ENCODE measurements at places on chromosomes 3 and 15.

DNA sequence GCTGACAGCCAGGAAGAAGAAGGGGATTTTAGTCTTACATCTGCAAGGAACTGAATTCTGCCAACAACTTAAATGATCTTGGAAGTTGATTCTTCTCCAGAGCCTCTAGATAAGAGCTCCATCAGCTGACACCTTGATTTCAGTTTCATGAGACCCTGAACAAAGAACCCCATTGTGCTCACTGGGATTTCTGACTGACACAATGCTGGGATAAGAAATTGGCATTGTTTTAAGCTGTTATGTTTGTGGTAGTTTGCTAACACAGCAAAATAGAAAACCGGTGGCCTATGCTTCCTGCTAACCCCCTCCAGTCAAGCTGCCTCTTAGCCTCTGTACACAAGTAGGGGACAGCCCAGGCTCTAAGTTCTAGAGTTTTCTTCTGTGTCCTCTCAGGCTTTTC, 36.2 kb downstream of the MASP1 start:
- no peak for DNase-seq

GRCh38 chr15:45157974-45158373, 28.2 kb downstream of the DUOX1 start:
- DNase-seq, result no peak

GRCh38 chr3:39980058-39980457, 170.6 kb downstream of the MYRIP start:
- DNase-seq, result no peak

DNA sequence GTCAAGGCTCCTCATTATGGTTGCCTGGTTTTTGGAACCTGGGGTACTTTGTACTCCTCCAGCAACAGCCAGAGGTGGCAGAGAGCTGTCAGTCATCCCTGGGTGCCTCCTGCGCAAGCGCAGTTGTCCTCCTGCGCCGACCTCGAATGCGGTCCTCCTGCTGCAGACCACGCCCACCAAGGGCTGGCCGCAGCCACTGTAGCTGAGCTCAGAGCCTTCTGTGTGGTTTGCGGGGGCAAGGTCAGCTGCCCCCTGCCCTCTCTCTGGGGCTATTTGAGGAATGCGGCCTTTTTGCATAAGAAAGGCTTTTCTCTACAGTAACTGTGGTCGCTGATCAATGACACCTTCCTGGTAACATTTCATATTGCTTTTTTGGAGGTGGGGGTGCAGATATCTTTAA, 131.3 kb upstream of the SNRPN start:
- no peak for DNase-seq

DNA sequence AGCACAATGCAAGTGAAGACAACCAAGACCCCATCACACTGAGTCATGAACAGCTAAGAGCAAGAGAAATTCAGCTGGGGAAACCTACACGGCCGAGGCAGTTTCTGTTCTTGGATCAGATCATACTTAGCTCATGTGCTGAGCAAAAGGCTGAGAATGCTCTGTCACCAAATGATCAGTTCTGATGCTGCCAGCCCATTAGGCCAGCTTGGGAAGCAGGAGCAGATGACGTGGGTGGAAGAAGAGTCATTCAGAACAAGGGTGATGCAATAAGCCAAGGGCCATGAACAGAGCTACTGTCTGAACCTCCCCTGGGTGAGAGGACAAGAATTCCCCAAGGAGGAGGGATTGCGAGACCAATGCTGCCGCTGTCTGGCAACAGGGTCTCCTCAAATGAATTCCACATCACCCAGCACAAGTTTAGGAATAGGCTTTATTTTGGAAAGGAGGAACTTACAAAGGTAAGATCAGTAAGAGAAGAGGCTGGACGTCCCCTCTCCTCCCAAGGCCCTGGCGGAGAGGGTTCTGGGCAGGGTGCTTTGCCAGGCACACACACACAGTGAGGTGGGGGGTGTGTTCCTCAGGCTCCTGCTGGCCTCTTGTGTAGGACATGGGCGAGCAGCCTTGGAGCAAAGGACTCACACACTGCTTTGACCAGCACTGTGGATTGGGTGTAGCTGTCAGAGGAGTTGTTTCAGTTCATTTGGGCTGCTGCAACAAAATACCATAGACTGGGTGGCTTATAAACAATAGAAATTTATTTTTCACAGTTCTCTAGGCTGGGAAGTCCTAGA, 65.6 kb upstream of the CTXND1 start:
- DNase-seq, result no peak

GRCh38 chr3:160698599-160699195, 21.7 kb downstream of the ARL14 start:
- no peak for DNase-seq

- DNase-seq, result no peak
Observed at GRCh38 chr3:82496890-82497560, 735.6 kb upstream of the GBE1 start.

DNA sequence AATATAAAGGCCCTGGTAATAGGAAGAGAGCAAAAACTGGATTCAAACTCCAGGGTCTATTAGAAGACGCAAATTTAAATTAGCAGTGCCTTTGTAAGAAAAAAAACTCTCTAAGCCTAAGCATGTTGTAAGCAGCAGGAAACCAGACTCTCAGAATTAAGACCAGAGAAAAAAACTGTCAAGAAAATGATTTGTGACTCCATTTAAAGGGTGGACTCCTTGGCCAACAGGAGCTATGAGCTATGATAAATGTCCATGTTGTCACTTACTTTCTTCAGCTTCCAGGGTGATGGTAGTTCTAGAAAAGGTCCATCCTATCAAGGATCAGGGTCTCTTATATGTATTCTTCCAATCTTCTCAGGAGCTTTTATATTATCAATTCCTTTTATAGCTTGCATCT, 34.9 kb upstream of the CCDC50 start:
- no peak for DNase-seq

DNA sequence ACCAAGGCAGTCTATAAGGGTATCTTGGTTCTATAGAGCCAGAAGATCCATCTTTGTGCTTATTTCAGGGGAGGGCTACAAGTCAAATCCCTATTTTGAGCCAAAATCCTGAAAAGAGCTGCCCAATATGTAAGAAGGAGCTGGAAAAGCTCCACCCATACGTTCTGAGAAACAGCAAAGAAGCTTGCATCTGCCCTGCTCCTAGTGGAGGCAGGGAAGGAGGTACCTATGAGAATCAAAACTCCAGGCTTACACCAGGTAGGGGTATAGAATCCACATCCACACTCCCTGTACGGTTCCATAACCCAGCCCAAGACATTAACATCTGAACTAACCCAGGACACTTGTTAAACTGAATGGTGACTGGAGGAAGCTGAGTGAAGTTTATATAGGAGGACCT, 30.0 kb downstream of the PHC3 start:
- DNase-seq, result no peak

- no peak for DNase-seq
Observed at GRCh38 chr3:43010638-43011037, 31.5 kb downstream of the GASK1A start.

DNA sequence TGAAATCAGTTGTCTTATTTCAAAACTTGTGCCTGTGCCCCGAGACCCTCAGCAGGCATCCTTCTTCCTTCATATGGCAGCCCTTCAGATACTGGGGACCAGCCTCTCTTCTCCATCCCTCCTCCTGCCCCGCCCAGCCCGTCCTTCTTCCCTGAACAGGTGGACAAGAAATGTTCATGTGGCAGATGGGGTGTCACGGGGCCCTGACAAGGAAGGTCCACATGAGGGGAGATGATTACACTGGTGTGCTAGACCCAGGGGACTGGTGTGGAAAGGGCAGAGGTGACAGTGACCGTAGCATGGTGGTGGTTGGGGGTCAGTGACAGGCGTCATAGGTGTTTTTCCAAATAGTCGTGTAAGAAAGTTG, 150.9 kb downstream of the CHDH start:
- DNase-seq, result no peak

- DNase-seq, result no peak
Observed at GRCh38 chr3:111338059-111338698, 203.8 kb upstream of the CD96 start.

DNA sequence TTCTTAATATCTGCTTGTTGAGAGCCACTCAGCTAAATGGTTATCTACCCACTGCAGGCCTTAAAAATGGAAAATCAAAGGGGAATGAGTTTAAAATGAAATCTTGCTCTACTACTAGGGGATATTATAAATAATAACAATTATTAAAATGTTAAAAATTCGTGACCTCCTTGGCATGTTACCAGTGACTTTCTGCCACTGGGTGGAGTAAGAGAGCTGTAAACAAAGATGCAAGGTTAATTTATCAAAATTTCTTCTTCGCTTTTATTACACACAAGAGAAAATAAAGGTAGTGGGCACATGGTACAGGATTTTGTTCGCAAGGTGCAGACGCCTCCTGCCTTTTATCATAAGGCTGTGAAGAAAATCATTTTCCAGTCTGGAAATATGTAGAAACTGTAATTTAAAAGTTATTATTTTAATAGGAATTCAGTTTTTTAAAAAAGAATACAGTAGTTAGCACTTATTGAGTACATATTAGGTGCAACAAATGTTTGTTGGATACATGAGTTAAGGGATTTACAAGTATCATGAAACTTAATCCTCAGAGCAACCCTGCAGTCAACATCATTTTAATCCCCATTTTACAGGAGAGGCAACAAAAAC, 272.6 kb downstream of the SUCLG2 start:
- no peak for DNase-seq

- no peak for DNase-seq
Observed at GRCh38 chr3:194364652-194365434, 4.7 kb downstream of the LRRC15 start.

- DNase-seq, result no peak
Observed at GRCh38 chr3:97439373-97439772, 325.2 kb upstream of the ARL6 start.

- DNase-seq, result no peak
Observed at GRCh38 chr3:6108957-6109356, 752.0 kb upstream of the GRM7 start.

GRCh38 chr3:71252466-71252865, 331.1 kb downstream of the FOXP1 start:
- DNase-seq, result no peak

DNA sequence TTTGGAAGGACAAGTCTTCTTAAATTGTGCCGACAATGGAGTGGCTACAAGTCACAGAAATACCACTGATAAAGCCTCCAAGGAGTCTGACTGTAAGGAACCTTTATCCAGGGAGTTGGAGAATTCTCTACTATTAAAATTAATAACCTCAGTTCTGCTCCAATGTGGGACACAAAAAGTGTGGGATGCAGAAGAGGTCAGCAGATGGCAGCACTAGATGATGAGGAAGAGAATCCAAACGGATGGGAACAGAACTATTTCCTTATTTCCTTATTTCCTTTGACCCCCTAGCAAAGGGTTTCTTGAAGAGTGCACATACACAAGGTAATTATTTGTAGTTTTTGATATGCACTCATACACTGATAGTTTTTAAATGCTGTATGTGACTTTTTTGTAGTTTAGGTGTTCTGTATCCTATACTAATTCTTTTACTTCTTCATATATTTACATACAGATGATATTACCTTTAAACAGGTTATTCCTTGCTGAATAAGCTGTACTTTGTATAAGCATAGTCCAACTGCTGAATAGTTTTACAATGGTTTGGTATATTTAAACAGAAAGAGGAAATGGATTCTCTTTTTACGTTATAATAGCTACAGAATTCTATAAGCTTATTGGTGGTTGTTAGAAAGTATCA, 25.6 kb upstream of the NLGN1 start:
- no peak for DNase-seq

GRCh38 chr15:85472349-85472748, 91.9 kb downstream of the AKAP13 start:
- DNase-seq, result no peak

GRCh38 chr3:196559826-196560225, 8.5 kb downstream of the WDR53 start:
- no peak for DNase-seq

DNA sequence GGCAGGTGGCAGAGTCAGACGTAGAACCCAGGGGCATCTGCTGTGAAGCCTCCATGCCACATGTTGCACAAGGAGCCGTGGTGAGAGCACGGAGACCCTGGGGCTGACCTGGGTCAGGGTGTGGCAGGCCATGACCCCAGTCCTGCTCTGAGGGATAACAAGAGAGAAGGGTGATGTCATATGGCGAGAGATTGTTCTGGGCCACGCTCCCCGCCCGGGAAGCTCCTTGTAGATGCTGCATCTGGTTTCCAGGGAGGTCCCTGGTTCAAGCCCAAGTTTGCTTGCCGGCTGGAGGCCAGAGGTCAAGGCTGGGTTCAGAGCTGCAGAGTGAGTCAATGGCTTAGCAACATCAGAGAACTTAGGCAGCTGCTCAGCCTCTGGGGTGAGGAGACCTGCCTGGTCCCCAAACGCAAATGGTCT, 17.3 kb downstream of the FGD5 start:
- no peak for DNase-seq

DNA sequence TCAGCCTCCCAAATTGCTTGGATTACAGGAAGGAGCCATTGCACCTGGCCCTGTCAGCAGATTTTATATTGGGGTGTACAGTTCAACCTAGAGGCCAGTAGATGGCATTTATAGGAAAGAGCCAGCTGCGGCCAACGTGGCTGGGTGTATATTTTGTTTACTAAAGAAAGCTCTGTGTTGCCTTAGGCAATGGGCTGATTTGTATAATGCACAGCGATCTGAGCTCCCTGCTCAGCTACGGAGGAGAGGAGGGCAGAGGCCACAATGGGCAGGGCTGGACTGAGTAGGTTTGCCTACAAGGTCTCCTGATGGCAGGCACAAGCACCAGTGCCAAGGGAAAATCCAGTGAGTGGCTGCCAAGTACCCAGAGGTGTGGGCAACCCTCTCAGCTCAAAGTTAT, 282.4 kb downstream of the ARPP21 start:
- DNase-seq, result no peak

GRCh38 chr3:136802481-136802996, 16.4 kb upstream of the SLC35G2 start:
- DNase-seq, result no peak

Data from T-helper 22 cell (primary cell).